ENCODE measurements at places on chromosomes 5 and 9.

DNA sequence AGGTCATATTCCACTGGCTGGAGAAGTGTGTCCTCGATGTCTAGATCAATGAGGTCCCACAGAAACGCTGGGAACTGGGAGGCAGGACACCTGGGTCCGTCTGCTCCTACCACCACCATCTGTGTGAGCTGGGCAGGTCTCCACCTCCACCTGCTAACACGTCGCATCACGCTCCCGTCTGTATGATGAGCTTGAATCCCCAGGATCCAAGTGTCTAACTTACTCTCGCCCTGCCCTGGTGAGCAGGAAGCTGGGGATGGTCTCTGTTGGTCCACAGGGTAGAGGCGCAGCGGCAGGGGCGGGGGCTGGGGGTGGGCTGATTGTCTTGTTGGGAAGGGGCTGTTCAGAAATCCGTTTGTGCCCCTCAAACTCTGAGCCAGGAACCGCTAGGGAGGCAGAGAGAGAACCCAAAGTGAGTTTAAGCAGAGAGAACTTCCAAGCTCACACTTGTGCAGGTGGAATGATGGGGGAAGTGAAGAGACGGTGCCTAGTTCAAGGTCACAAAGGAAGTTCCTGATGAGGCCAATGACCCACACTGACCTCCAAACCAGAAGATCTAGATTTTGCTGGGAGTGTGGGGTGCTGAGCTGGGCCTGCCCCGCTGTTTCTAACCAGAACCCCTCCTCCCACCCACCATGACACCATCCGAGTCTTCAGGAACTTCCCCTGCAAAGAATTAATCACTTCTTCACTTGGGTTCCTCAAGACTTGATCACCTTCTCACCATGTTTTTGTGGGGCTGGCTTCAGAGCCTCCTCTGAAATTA lies 21.1 kb downstream of the ORM2 start:
- DNase-seq: no peak

DNA sequence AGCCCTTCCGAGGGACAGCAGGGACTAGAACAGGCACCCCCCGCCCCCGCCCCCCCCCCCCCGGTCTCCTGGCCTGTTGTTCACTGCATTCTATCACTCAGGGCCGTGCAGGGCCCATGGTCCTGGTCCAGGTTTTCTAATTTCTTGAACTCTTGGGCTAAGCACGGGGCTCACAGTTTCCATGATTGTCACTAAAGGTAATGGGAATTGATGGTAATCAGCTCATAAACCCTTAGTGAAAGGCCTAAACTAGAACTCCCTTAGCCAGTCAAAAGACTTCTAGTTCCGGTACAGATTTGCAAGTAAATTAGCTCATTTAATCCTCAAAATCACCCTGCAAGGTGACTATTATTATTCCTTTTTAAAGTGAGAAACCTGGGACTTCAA lies 14.7 kb upstream of the PWWP2A start:
- DNase-seq: no peak

- DNase-seq: no peak
Observed at GRCh38 chr5:65186646-65187227, 295.0 kb downstream of the ADAMTS6 start.

DNA sequence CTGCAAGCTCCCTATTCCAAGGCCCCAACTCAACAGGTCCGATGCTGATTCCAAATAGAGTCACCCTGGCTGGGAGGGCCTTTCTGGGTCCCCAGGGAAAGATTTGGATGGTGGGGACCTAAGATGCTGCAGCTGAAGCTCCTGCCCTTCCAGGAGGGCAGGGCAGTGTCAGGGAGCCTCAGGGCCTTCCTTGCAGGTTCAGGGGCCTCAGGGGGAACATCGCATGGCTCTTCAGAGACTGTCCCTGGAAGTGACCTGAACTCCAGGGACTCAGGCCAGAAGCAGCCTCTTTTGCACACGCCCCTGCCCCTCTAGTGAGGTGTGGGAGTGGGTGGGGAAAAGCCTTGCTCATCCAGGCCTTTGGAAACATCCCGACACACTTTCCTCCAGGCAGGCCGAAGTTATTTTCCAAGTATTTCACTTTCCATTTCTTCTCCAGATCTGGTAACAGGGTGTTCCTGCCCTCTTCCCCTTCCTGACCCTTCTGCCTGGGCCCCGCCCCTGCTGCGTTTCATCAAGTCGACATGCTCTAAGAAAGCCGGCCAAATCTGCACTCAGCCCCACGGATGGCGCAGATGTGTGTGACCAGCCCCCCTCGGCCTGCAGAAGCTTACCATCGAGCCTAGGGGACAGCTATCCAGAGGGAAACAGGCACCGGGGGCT lies 159.5 kb downstream of the FGF18 start:
- DNase-seq: no peak

GRCh38 chr9:78397045-78397444 lies 100.1 kb downstream of the PSAT1 start:
- no peak for DNase-seq
